Daoy (cell line): ENCODE measurements at places on chromosomes 12 and 14. TPM values are rescaled to one million over a fixed set of nuclear protein-coding genes. Genes with fewer than 3 reads are reported as not detected.

The CNIH1 gene
- 171 and 179 TPM in 2 replicates for total RNA-seq

The A2ML1 gene
- not detected in 2 replicates for total RNA-seq

- no peak for DNase-seq
Measured at GRCh38 chr12:114847441-114848035, 163.6 kb upstream of the TBX3 start.

DNA sequence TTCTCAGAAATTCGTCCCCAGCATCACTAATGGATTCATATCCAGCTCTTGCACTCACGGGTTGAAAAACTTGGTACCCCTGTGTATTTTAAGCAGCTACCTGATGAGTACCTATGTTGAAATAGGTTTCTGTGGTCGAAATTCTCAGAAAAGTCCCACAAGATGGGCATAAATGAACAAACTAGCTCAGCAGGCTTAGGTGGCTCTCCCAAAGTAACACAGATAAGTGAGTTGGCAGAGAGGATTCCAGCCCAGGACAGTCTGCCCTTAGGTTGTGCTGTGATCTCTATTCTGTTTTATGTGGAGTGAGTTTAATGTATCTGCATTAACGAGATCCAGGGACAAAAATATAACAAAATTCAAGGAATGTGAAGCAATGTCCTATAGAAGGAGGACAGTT, 92.3 kb downstream of the RGS6 start:
- DNase-seq: no peak

DNA sequence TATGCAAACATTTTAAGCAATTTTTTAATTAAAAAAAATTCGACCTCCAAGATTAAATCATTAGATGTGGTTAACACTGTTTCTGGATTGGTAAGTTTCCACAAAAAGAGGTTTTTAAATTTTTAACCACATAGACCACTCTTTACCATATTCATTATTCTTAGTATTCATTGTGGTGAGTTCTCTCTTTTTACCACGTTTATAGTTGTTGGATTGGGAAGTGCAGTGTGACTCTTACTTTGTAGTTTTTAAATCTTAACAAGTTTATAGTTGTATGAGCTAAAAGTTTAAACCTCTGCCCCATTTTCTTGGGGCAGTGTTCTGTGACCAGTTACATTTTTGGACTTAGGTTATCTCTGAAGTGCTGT, 8.6 kb downstream of the ATP2A2 start:
- no peak for DNase-seq
